ENCODE measurements at places on chromosomes 6 and 20.
A peak's percentile ranks its signal among the peaks of the same experiment; 100 is the strongest.

DNA sequence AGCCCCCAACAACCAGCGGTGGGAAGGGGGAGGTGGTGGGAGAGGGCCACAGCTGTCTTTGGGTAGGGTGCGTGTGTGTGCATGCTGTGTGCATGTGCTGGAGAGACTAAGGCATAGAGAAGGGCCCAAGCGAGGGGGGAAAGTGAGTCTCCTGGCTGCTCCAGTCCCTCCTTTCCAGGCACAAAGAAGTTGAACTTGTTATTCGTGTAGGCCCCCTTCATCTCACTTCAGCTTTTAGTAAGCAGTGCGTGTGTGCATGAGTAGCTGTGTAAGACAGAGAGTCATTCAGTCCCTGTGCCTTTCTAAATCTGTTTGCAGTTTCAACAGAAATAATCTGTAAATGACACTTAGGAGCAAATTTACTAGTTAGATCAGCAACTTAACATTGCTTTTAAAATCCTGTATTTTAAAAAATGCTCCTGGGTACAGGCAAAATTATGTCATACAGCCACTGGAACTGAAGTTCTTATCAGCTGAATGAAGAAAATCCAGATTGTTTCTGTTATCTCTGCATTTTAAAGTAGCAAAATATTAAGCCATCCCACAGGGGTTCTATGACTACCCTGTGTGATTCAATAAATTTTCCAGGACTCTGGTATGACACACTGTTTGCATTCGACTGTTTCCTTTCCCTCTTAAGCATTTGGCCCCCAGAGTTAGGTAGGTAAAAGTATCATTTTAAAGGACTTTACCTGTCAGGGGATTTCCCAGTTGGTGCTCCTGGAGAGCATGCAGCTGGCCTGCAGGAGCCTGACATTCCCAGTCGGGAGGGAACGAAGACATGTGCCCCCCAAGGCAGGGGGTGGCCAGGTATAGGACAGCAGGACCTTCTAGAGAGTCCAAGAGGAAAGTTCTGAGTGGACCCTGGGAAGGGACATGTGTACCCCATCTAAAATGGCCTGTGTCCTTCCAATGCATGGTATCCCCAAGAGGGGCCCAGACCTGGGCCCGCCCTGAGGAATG lies 39.0 kb downstream of the MTRES1 start:
- DNase-seq = no peak

DNA sequence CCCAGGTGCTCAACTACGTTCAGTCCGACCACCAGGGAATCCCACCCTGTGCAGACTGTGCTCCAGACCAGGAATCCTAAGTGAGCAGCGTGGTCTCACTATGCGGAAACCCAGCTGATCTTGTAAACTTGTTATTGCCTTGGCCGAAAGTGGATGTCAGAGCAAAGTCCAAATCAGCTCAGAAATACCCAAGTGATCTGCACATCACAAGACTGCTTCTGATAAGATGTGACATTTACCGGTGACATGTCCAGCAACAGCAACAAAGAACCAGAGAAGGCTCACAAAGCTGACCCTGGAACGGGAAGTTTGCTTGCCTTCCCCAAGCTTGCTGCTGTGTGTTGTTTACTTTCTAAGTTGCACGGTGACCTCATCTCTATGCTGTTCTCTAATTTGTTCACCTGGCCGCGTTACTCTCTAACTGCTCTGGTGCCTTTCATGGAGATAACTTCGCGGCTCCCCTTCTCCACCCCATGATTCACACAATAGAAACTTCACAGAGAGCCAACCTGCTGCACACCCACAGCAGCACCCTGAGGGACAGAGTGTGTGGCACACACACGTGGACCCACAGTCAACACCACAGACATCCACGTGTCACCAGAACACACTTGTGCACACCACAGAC lies 1.7 kb downstream of the BNIP5 start:
- no peak for DNase-seq

DNA sequence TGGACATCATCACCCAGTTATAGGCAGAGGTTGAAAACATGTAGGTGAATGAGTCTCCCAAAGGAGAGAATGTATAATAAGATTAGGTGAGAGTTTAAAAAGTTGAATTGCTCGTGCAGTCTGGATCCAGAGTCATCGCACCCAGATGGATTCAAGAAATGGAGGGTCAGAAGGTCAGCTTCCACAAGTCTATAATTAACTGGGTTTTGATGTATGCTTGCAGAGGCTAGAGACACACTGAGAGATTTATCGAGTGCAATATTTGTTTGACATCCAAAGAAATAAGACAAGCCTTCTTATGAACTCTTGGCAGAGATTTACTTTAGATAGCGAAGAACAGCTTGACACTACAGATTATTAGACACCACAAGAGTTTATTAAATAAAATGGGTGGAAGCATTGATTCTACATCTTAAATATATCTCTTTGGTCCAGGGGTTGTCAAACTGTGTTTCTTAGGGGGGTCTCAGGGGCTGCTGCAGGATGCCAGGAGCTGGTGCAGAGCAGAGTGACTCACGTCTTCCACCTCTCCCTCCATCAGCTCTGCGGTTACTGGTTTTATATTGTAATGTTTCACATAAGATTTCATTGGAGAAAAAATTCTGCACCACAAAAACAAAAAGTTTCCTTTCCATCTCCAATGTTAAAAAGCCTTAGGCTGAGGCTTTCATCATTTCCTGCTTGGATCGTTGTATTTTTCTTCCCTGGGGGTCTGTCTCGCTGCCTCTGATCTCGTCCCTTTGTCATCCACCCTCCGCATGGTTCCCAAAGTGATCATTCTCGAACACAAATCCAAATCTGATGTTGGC lies 176.2 kb upstream of the AHI1 start:
- DNase-seq = no peak

DNA sequence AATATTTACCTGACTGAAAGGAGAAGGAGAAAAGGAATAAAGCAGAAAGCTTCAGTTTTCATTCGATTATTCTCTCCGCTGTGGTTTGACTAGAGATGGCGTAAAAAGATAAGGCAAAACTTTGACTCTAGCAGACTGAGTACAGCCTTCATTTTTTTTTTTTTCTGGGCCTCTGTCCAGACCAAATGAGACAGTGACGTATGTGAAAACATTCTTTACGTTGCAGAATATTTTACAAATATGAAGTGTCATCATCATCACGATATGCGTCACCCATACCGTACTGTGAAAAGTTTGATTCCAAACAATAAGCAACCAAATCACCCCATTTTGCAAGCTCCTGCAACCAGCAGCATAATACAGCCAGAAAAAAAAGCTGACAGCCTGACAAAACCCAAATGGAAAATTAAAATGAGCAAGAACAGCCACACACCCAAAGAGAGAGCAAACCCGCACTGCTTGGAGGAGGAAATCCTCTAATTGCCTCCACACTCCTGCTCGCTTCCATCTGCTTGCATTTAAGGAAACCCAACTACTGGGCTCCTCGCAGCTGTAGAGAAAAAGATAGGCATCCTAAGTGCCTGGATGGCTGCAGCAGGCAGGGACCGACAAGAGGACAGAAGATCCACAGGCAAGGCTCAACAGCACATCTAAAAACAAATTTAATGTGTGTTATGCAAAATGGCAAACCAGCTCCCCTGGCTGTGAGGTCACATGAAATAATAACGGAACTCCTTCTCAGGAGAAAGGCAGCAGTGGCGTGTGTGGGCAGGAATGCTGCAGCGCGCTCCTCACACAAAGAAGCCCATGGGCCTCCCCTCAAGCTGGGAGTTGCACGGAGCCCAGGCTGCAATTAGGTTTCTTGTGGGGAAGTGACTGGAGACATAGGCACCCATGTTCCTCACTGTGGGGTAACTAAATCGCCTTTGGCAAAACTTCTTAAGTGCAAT lies 113.1 kb downstream of the FYN start:
- no peak for DNase-seq

GRCh38 chr6:29791786-29792122 lies 35.9 kb upstream of the HLA-G start:
- DNase-seq = no peak

DNA sequence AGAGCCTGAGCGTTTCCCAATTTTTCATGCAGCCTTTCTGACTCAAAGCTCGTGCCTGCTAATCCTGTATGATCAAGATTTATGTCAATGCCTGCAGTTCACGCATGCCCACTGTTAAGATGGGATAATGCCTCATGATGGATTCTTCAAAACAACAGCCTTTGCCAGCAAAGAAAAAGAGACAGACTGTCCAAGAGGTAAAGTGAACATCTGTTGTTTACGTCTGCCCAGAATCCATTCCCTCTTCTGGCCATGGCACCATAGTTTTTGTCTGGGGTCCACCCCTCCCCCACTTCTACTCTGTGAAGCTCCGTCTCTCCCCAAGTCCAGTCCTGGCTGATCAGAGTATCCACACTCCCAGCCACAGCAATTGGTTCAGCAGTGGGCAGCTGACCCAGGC lies 91.9 kb upstream of the EYA2 start:
- no peak for DNase-seq

GRCh38 chr20:16312998-16313397 lies 260.2 kb downstream of the KIF16B start:
- DNase-seq = no peak

- peak; percentile 97 for DNase-seq
Measured at GRCh38 chr6:26031595-26032339, 55.5 kb upstream of the HFE start.

DNA sequence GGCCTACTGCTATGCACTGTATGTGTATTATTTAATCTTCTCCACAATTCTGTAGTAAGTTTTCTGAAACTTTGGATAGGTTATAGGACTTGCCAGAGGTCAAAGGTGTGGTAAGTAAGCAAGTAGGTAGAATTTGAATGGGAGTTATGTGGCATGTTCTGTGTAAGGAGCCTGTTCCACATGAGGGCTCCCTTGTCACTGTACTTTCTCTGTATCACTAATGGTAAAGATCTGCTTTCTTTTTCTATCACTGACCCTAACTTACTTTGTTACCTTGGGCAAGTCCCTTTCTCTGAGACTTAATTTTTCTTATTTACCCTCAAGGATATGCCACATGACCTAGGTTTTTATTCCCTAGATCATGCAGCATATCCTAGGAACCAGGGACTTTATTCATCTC lies 50.3 kb downstream of the EIF2S2 start:
- DNase-seq = no peak

- DNase-seq = no peak
Measured at GRCh38 chr20:36093025-36093803, 61.3 kb upstream of the EPB41L1 start.

DNA sequence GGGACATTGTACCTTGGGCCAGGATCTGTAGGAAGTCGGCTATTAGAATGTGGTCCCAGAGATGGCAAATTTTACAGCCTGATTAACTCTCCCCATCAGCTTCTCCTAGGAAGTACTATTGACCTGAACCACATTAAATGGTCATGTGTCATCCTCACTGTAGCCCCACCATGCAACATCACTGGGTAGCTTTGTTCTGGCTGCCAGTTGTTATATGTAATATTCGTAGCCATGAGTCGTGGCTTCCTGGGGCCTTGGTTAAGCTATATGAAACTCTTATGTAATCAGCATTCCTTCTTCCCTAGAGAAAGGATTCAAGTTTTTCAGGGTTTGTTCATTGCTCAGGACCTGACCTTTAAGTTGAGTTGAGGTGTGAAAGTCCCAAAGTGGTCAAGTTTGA lies 125.7 kb downstream of the ANKS1A start:
- no peak for DNase-seq

DNA sequence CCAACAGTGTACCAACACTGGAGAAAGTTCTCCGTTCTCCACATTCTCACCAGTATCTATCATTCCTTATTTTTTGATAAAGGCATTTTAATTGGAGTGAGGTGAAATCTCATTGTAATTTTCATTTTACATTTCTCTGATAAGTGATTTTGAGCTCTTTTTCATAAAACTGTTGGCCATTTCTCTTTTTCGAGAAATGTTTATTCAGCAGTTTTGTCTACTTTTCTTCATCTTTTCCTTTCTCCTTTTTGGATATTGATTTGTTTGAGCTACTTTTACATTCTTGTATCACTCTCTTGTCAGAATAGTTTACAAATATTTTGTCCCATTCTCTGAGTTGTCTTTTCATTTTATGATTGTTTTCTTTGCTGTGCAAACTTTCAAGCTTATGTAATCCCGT lies 555.2 kb downstream of the COL12A1 start:
- DNase-seq = no peak

DNA sequence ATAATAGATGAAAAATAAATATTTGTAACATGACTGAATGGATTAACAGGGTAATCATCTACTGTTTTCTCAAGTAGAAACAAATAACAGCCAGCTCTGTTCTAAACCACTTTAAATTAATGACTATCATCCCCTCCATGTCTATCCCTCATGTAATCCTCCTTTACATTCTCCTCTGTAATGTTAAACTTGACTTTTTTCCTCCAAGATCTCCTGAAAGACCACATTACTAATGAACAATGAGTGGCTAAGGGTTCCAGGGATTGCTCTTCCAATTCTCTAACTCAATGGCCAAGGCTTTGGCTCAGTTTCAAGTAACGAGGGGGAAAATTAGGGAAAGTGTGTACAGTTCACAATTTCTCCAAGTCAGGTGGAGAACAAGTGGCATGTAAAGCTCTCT lies 37.6 kb upstream of the FBXL4 start:
- no peak for DNase-seq

GRCh38 chr6:149921361-149921760 lies 1.6 kb downstream of the RAET1G start:
- no peak for DNase-seq

DNA sequence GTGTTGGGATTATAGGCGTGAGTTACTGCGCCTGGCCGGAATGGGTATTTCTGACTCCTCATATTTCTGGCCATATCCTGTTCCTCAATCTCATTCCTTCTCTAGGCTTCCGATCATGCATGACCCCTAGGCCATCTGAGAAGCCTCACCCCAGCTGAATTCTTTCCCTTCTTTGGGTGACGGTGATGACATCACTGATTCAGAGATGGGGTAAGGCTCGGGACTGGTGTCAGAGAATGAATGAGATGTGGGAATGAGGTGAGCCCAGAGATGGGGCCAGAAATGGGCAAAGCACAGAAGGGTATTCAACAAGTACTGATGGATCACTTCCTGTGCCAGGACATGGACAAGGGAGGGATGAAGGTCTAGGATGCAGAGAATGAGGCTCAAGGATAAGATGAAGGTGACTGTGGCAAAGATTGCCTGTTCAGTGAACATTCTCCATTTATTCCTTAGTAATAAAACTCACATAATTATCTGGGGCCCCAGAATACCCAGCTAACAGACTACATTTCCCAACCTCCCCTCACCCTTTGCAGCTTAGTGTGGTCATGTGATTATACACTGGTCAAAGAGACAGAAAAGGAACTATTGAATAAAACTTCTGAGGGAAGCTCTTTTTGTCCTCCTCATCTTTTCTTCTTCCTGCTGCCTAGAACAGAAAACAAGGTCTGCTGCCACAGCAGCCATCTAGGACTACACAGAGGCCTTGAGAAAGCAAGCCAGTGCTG lies 39.6 kb downstream of the KIAA0319 start:
- no peak for DNase-seq

- DNase-seq = no peak
Measured at GRCh38 chr20:39873286-39873685, 815.8 kb downstream of the MAFB start.

- peak; percentile 14 for DNase-seq
Measured at GRCh38 chr6:21208081-21208795, 385.3 kb upstream of the SOX4 start.

GRCh38 chr6:37696841-37697662 lies 631 bp downstream of the MDGA1 start:
- DNase-seq = no peak

Data from kidney glomerular epithelial cell (primary cell).